Activated T-cell treated with anti-CD3 and anti-CD28 coated beads for 24 hours (primary cell): ENCODE measurements at places on chromosomes 6 and 20.

DNA sequence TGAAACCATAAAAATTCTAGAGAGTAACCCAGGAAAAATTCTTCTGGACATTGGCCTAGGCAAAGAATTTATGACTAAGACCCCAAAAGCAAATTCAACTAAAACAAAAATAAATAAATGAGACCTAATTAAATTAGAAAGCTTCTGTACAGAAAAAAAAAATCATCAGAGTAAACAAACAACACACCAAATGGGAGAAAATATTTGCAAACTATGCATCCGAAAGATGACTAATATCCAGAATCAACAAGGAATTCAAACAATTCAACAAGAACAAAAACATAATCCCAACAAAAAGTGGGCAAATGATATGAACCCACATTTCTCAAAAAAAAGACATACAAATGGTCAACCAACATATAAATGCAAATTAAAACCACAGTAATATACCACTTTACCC lies 242.6 kb upstream of the CDYL start:
- no peak for DNase-seq

GRCh38 chr20:52843425-52843824 lies 128.7 kb upstream of the TSHZ2 start:
- DNase-seq, result no peak

GRCh38 chr6:15574486-15574885 lies 88.3 kb downstream of the DTNBP1 start:
- no peak for DNase-seq

- no peak for DNase-seq
Observed at GRCh38 chr6:129859524-129859923, 1.6 kb downstream of the TMEM244 start.

GRCh38 chr6:144338951-144339700 lies 54.0 kb downstream of the UTRN start:
- DNase-seq, result no peak

- DNase-seq, result peak; percentile 59
Observed at GRCh38 chr6:27890445-27891319, 21.5 kb downstream of the OR2B2 start.

- no peak for DNase-seq
Observed at GRCh38 chr6:14286634-14287428, 169.3 kb downstream of the CD83 start.
